ENCODE measurements at places on chromosomes 2 and 18.

- no peak overlapping the region for H3K4me3 ChIP-seq
- DNase-seq = no peak
- H3K27me3 ChIP-seq = no peaks in the 10 kb centered on the region
- no peak overlapping the region for H3K27ac ChIP-seq
- no peaks in the 10 kb centered on the region for H3K36me3 ChIP-seq
- H3K4me1 ChIP-seq = peaks cover 15% of the 10 kb centered on the region
These were observed 7.2 kb downstream of the HADHB start for GRCh38 chr2:26251893-26252292.

GRCh38 chr2:172893111-172893510, 157.5 kb downstream of the RAPGEF4 start:
- H3K36me3 ChIP-seq = no peaks in the 10 kb centered on the region
- no peak for DNase-seq

GRCh38 chr2:98369710-98370239, 23.5 kb downstream of the CNGA3 start:
- no peak for DNase-seq
- H3K4me3 ChIP-seq = no peak overlapping the region
- H3K36me3 ChIP-seq = no peaks in the 10 kb centered on the region
- H3K4me1 ChIP-seq = no peaks in the 10 kb centered on the region
- no peak overlapping the region for H3K27ac ChIP-seq
- H3K27me3 ChIP-seq = no peaks in the 10 kb centered on the region

GRCh38 chr18:9673296-9674251, 34.5 kb upstream of the RAB31 start:
- peak; percentile 94 for DNase-seq
- H3K4me3 ChIP-seq = peak overlapping the region; percentile 3
- peaks cover 19% of the 10 kb centered on the region for H3K4me1 ChIP-seq
- peak overlapping the region; percentile 94 for H3K27ac ChIP-seq

GRCh38 chr2:219250049-219250781, 2.8 kb upstream of the TUBA4B start:
- H3K4me3 ChIP-seq = peak overlapping the region; percentile 48
- peaks cover 14% of the 10 kb centered on the region for H3K36me3 ChIP-seq
- H3K27ac ChIP-seq = peak overlapping the region; percentile 93

DNA sequence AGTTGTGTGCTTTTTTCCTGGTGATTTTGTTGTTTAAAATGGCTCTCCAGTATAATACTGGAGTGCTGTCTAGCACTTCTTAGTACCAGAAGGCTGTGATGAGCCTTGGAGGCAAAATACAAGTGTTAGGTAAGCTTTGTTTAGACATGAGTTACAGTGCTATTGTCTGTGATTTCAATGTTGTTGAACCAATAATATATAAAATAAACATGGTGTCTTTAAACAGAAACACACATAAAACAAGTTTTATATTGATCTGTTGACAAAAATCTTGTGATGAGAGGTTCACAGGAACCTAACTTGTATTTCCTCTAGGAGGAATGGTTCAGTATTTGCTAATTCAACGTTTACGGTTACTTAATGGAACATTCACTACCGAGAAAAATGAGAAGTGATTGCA, 5.0 kb upstream of the FAM171B start:
- H3K36me3 ChIP-seq = peaks cover 4% of the 10 kb centered on the region
- H3K4me1 ChIP-seq = 0 out of 2 replicates have a peak, but pooled peaks cover 3% of the 10 kb centered on the region
- no peak for DNase-seq
- no peak overlapping the region for H3K4me3 ChIP-seq
- H3K27ac ChIP-seq = no peak overlapping the region

- H3K27me3 ChIP-seq = peaks cover 22% of the 10 kb centered on the region
- H3K27ac ChIP-seq = no peak overlapping the region
- DNase-seq = no peak
- H3K4me1 ChIP-seq = peaks cover 3% of the 10 kb centered on the region
- H3K4me3 ChIP-seq = no peak overlapping the region
These were observed 65.6 kb downstream of the KCNG2 start for GRCh38 chr18:79863161-79864005.

- no peaks in the 10 kb centered on the region for H3K27me3 ChIP-seq
- no peak overlapping the region for H3K4me3 ChIP-seq
- H3K4me1 ChIP-seq = no peaks in the 10 kb centered on the region
- DNase-seq = no peak
These were observed 98.7 kb downstream of the UBR3 start for GRCh38 chr2:169925968-169926367.

- H3K27ac ChIP-seq = no peak overlapping the region
- peaks cover 8% of the 10 kb centered on the region for H3K4me1 ChIP-seq
- no peak overlapping the region for H3K4me3 ChIP-seq
- no peaks in the 10 kb centered on the region for H3K27me3 ChIP-seq
- DNase-seq = no peak
These were observed 523.8 kb upstream of the TNP1 start for GRCh38 chr2:217383620-217384019.

GRCh38 chr2:44652701-44653100, 288.8 kb upstream of the SIX3 start:
- H3K27me3 ChIP-seq = no peaks in the 10 kb centered on the region
- no peak overlapping the region for H3K4me3 ChIP-seq
- no peak overlapping the region for H3K27ac ChIP-seq
- H3K36me3 ChIP-seq = no peaks in the 10 kb centered on the region

DNA sequence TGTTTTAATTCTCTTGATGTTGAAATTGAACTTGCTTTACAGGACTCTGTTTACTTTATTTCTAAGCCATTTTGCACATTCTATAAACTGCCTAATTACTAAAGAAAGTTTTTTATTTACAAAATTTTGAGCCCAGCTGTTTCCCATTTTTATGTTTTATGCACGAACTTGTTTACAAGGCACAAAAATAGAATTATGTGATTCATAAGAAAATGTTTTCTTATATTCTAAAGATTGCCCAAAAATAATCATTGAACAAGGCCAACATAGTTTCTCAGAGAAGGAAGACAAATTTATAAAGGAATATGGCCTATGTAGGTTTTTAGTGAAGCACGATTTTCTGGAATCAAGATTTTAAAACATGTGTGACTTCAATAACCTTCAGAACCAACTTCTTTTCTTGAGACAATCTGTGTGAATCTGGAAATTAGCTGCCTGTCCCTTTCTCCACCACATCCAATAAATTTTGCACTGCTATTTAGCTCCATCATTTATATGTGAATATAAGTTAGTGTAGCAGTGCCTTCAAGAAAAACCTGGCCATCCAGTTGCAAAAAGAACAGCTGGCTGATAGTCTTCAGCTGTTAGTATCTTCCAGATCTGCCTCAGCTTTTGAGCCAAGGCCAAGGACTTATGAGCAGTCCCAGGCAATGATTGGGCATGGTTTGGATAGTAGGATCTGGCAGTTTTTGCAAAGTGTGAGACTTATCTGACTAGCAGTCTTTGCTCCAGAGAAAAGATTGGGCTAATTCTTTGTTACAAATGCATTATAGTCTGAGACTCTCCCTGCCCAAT, 253.2 kb upstream of the COL3A1 start:
- H3K4me3 ChIP-seq = no peak overlapping the region
- H3K4me1 ChIP-seq = no peaks in the 10 kb centered on the region
- no peaks in the 10 kb centered on the region for H3K27me3 ChIP-seq
- H3K27ac ChIP-seq = no peak overlapping the region

DNA sequence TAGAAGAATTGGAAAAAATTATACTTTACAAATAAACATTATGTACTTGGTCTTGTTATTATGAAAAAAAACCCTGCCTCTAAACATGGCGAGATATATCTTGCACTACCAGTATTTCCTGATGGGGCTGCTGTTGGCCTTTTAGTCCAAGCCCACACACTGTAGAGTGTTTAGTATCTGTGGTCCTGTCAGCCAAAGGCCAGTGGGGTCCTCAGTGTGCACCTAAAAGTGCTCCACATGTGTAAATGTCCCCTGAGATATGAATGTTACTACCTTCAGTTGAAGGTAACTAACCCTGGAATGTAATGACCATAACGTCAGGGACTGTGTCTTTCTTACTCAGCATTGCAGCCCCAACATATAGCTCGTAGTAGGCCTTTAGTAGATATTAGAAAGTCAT, 71.1 kb upstream of the HK2 start:
- H3K36me3 ChIP-seq = peaks cover 2% of the 10 kb centered on the region
- no peaks in the 10 kb centered on the region for H3K27me3 ChIP-seq

DNA sequence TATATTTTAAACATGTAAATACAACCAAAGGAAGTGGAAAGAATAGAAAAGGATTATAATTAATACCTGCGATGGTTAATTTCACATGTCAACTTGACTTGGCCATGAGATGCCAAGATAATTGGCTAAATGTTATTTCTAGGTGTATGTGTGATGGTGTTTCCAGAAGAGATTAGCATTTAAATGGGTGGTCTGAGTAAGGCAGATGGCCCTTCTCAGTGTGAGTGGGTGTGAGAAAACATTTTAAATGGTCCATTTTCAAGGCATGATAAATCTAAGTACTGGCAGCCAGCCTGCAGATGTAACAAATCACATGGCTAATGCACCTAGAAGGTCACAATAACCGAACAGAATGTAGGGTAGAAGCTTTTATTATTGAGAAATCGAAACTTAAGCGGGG, 99.6 kb upstream of the CDH7 start:
- H3K4me3 ChIP-seq = no peak overlapping the region
- no peak overlapping the region for H3K27ac ChIP-seq
- H3K4me1 ChIP-seq = peaks cover 5% of the 10 kb centered on the region
- no peaks in the 10 kb centered on the region for H3K36me3 ChIP-seq
- H3K27me3 ChIP-seq = no peaks in the 10 kb centered on the region
- DNase-seq = no peak

DNA sequence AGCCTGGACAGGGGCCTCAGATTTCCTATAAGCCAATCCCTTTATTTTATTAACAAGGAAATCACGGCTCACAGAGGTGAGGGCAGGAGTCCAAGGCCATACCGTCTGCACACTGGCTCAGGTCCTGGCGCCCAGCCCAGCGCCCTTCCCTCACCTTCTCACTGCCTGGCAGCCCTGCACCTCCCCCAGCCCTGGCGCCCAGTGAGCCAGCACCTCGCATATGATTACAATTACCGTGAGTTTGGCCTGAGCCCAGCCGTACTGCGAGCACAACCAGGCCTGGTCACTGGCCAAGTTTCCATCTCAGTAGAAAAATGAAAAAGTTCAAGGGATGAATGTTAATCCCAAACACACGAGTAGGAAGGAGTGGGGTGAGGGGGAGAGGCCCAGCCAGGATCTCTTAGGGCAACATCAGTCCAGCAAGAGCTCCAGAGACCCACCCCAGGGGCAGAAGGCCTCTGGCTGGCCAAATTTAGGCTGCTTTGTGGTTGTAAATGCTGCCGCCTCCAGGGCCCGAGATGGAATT, 68.4 kb downstream of the MCFD2 start:
- peak; percentile 95 for DNase-seq
- no peak overlapping the region for H3K4me3 ChIP-seq
- H3K36me3 ChIP-seq = no peaks in the 10 kb centered on the region

- no peaks in the 10 kb centered on the region for H3K36me3 ChIP-seq
- no peak overlapping the region for H3K27ac ChIP-seq
- no peaks in the 10 kb centered on the region for H3K27me3 ChIP-seq
- H3K4me3 ChIP-seq = no peak overlapping the region
- DNase-seq = no peak
These were observed 369.4 kb upstream of the ZEB2 start for GRCh38 chr2:144889348-144889747.

- DNase-seq = no peak
- H3K4me1 ChIP-seq = peaks cover 31% of the 10 kb centered on the region
- H3K36me3 ChIP-seq = no peaks in the 10 kb centered on the region
- H3K27ac ChIP-seq = no peak overlapping the region
- H3K4me3 ChIP-seq = no peak overlapping the region
These were observed 57.8 kb upstream of the NABP1 start for GRCh38 chr2:191620144-191620543.

DNA sequence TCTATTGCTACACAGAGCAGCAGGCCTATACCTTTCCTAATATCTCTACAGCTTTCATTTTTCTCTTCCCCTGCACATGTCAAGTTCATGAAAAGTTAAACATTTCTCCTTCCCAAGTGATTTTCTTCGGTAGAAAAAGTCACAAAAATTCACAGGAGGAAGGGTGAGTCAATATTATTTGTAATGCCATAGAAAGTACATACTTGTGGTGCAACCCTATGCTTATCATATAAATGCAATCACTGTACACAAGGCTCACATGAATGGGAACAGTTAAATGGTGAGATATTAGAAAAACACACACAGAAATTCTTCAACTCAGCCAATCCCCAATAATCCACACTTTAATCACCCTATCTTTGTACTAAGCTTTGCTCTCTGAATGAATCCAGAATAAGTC, 651.6 kb downstream of the LRRTM4 start:
- no peaks in the 10 kb centered on the region for H3K4me1 ChIP-seq
- DNase-seq = no peak
- H3K36me3 ChIP-seq = no peaks in the 10 kb centered on the region
- no peak overlapping the region for H3K4me3 ChIP-seq
- no peak overlapping the region for H3K27ac ChIP-seq
- H3K27me3 ChIP-seq = no peaks in the 10 kb centered on the region

DNA sequence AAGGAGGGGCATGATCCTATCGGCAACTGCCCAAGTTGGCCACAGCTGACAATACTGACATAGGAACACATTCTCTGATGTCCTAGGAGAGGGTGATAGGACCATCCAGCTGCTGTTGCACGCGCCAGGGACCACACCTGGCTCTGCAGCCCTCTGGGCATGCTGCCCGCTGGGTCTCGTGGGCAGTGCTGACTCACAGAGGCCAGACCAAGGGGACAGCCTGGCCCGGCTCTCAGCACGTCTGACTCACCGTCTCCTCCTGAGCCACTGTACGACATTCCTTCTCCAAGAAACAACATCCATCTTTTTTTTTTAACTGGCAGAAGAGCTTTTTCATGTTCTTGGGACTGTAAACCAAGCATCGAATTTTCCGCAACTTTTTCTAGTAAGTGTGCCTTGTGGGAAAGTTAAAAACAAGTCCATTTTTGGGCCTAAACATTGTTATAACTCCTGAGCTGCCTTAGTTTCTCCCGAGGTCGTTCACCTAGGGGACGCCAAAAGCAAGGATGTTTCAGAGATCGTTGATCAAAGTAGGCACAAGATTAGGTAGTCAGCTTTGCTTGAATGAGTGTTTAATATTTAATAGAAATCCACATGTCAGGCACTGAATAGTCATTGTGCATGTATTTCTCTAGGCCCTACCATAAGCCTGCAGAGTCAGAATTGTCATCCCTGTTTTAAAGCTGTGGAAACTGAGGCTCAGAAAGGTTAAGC, 100.3 kb downstream of the TTC32 start:
- H3K27me3 ChIP-seq = no peaks in the 10 kb centered on the region
- DNase-seq = peak; percentile 98
- H3K27ac ChIP-seq = no peak overlapping the region
- no peaks in the 10 kb centered on the region for H3K36me3 ChIP-seq

- no peaks in the 10 kb centered on the region for H3K36me3 ChIP-seq
- DNase-seq = no peak
- no peaks in the 10 kb centered on the region for H3K27me3 ChIP-seq
- H3K4me3 ChIP-seq = no peak overlapping the region
These were observed 141.2 kb upstream of the LGALSL start for GRCh38 chr2:64312622-64313397.

DNA sequence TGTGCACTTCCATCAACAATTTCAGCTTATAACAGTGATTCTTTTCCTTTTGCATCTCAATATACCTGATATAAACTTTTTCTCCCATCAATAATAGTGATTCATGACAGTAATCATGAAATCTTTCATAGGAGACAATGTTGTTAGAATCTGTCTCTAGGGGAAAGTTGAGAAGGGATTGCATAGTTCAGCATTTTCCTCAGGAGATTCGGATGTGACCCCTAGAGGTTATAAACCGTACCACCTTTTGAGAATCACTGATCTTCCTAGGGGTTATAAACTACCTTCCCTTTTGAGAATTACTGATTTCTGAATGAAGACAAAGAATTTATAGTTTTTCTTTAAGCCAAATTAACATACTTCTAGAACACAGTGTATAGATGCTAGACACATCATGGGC, 53.0 kb upstream of the GALNT3 start:
- H3K4me3 ChIP-seq = no peak overlapping the region
- no peaks in the 10 kb centered on the region for H3K4me1 ChIP-seq
- H3K27me3 ChIP-seq = no peaks in the 10 kb centered on the region
- H3K27ac ChIP-seq = no peak overlapping the region
- H3K36me3 ChIP-seq = no peaks in the 10 kb centered on the region
- DNase-seq = peak; percentile 28
